ENCODE measurements at places on chromosomes 2 and 18.

GRCh38 chr2:218961229-218961628 lies 1.8 kb downstream of the CDK5R2 start:
- DNase-seq, result no peak

DNA sequence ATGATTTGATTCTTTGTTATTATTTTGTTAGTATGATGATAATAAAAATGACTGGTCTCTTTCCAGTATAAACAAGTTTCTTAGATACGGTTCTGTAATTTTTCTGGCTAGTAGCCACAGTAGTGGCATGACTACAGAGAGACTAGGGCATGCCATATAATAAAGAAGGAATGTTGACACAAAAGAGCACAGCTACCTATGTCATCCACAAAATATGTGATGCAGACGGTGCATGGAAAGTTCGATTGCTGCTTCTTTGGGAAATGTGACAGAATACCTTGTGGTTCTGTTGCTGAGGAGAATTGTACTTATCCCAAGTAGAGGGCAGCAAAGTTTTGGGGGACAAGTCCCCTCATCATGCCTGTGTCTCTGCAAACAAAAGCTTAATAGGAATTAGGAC lies 26.1 kb upstream of the SETBP1 start:
- no peak for DNase-seq

DNA sequence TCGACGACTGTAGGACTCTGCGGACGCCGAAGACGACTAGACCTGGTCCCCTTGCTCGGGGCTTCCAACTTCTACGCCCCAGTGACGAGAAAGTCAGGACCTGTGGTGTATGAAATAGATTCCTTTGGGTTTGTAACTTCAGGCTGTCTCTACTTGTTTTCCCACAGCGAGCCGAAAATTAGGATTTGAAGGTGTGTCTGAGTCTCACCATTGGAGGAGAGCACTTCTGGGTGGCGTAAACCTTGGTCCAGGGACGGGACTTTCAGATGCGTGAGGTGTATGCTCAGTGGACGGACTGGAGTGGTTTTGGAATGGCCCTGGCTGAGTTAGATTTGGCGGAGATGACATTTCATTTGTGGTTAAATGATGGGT lies 1.3 kb downstream of the BIRC6 start:
- DNase-seq, result no peak

- no peak for DNase-seq
Measured at GRCh38 chr2:213187833-213188532, 36.6 kb upstream of the IKZF2 start.

- no peak for DNase-seq
Measured at GRCh38 chr2:182300608-182301007, 126.2 kb downstream of the PDE1A start.
